ENCODE measurements at places on chromosomes 5 and 9.

DNA sequence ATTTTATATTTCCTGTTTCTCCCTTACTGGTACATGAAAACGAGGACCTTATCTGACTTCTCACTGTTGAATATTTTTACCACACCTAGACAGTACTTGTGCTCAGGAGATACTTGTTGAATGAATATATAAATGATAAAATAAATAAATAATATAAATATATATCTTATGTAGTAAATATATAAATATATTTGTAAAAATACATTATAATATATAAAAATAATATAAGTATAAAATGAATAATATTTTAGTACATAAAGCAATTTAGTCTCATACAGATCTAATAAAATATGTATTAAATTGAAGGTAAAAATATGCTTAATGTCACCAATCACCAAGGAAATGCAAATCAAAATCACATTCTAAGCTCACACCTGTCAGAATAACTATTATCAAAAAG lies 360.6 kb downstream of the EFNA5 start:
- DNase-seq, result no peak

DNA sequence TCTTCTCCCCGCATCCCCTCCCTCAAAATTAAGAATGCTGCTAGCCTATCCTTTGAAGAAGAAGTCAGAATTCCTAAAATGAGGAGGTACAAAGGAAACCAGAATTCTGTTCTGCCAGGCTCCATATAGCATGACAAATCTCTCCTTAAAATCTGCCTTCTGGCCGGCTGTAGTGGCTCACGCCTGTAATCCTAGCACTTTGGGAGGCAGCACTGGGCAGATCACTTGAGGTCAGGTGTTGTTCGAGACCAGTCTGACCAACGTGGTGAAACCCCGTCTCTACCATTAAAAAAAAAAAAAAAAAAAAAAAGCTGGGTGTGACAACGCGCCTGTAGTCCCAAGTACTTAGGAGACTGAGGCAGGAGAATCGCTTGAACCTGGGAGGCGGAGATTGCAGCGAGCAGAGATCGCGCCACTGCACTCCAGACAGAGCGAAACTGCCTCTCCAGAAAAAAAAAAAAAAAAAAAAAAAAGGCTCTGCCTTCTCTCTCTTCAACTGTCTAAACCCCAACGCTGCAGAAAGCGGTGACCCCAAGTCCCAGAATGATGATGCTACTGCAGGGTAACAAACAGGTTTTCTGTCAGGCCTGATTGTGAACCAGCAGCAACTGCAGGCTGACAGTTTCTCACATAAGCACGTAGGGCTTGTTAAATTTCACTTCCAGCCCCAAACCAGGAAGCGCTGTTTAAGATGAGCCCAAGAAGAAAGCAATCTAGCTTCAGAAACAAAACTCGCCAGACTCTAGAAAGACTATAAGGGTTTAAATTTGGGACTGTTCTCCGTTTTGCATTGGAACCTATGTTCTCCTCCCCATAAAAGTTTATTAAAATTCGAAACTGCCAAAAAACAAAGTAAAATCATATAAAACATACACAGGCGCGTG lies 963 bp upstream of the CAST start:
- DNase-seq, result no peak

- DNase-seq, result no peak
These were observed 121.4 kb downstream of the GNAQ start for GRCh38 chr9:77910194-77910621.

DNA sequence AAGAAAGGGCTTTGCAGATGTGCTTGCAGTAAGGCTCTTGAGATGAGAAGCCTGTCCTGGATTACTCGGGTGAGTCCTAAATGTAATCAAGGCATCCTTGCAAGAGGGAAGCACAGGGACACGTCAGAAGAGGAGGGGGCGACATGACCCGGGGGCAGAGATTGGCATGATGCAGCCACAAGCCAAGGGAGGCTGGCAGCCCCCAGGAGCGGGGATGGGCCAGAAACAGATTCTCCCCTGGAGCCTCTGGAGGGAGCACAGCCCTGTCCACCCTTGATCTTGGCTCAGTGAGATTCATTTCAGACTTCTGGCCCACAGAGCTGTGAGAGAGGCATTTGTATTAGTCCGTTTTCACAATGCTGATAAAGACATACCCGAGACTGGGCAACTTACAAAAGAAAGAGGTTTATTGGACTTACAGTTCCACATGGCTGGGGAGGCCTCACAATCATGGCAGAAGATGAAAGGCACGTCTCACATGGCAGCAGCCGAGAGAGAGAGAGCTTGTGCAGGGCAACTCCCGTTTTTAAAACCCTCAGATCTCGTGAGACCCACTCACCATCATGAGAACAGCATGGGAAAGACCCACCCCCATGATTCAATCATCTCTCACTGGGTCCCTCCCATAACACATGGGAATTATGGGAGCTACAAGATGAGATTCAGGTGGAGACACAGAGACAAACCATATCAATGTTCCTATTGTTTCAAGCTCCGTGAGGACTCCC lies 76.1 kb downstream of the ADAMTS2 start:
- no peak for DNase-seq

DNA sequence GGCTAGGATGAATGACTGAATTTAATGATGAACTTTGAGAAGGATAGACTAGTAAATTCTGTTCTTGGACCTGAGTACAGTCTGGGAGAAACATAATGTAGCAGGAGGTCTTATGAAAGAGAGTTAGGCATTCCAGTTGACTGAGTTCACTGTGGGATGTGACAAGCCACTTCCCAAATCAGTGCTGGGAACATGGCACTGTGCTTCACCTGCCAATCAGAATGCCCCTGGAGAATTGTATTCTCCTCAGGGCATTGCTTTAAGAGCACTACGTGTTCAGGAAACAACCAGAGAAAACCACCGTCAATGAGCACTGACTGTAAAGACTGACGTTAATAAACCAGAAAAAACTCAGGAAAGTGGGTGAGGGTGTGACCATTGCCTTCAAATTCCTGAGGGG lies 1.2 kb downstream of the CCDC107 start:
- DNase-seq, result no peak
